ENCODE measurements at places on chromosomes 7 and 10.
A peak's percentile ranks its signal among the peaks of the same experiment; 100 is the strongest.

GRCh38 chr7:156515911-156516790 is 124.4 kb upstream of the RNF32 start:
- DNase-seq = no peak

- DNase-seq = no peak
These were observed 2.0 kb downstream of the SRGN start for GRCh38 chr10:69089638-69090599.

GRCh38 chr10:69005704-69006485 is 17.3 kb downstream of the KIFBP start:
- no peak for DNase-seq

DNA sequence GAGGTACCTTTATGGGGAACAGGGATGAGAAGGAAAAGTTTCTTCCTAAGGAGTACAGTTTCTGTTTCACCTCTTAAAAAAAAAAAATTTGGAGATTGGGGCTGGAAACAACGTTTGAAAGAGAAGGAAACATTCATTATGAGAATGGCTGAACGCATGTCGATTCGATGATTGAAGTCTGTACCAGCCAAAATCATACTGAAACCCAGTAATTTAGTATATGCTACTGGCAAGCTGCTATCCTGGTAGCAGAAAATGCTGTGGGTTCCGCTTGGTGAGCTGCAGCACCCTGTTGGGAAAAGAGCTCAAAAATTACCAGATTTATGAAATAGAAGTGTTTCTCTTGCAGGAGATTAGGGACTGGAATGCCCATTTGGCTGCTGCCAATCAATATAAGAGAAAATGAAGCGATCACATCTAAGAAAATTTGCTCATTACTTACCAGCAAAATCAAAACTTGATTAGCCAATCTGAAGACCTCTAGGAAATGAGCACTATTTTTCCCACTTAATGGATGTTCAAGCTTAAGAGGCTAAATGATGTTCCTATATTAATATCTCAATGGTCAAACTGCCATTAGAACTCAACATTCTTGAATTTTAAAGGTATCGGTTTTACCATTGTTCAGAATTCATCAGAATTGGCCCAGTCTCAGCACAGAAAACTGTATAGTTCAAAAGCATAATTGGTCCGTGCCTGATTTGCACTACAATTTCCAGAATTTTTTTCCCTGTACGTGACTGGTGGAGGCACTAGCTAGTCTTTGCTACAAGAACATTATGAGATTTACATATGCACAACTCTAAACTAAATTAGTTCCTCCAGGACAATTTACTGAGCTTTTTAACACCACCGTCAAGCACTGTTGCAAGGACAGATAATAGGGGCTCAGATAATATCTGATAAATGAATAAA is 1.2 kb upstream of the ITGB1 start:
- DNase-seq = no peak

DNA sequence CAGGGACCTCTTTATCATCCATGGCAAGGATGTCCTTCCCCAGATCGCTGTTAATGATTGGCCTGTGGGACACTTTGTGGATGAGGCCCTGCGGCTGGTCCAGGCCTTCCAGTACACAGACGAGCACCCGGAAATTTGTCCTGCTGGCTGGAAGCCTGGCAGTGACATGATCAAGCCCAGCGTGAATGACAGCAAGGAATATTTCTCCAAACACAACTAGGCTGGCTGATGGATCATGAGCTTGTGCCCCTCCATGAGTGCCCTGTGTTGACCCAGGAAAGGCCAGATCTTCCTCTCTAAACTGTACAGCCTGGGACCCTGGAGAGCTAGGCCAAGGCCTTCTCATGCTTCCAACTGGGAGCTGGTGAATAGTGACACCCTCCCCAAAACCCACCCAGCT is 124.1 kb downstream of the CUL2 start:
- DNase-seq = no peak

DNA sequence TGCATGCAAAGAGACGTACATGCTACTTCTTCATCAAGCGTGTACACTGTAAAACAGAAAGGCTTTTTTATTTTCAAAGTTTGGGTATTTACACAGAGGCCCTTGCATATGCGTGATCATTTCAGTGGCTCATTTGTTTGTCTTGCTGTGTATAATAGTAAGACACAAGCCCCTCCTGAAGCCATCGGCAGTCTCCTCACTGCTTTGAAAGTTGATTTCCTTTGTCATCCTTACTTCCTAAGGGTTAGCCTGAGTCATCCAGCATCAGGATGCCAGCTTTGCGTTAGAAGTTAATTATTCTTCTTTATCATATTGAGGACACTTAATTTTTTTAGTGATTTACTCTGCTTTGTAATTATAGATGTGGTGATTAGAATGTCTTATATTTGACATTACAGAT is 72.5 kb upstream of the CTBP2 start:
- peak; percentile 2 for DNase-seq

GRCh38 chr7:4797858-4798705 is 22.7 kb downstream of the AP5Z1 start:
- peak; percentile 57 for DNase-seq

GRCh38 chr7:151937286-151937685 is 19.0 kb upstream of the GALNTL5 start:
- DNase-seq = no peak
